ENCODE measurements at places on chromosomes 4 and X.
A peak's percentile ranks its signal among the peaks of the same experiment; 100 is the strongest.

DNA sequence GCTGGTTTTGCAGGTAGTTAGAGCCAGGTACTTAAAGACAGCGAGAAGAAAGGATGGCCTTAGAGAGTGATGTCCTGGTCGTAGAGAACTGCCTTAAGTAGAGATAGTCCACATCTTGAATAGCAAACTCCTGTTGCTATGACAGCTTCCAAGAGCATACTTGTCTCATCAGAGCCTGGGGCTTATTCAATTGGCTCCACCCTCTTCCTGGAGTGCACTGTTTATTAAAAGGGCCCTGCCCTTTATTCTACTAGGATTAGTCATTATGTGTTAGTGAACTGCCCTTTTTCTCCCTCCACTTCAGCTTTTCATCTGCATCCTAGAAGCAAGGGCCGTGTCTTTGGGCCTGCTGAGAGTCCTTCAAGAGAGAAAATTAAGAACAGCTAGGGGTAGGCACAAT, 94.5 kb upstream of the EOLA2 start:
- peak; percentile 1 for DNase-seq

- DNase-seq, result peak; percentile 92
Measured at GRCh38 chr4:168480931-168481611, 779 bp upstream of the DDX60L start.

DNA sequence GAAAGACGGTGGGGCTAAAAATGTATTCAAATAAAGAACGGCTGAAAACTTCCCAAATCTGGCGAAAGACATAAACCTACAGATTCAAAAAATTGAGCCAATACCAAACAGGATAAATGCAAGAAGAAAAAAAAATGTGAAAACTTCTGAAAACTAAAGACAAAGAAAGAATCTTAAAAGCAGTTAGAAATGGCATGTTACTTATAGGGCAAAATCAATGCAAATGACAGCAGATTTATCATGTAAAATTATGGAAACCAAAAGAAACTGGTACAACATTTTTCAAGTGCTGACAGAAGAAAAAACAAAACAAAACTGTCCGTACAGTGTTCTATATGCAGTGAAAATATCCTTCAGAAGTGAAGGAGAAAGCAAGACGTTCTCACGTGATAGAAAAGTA, 239.0 kb downstream of the PDGFC start:
- peak; percentile 26 for DNase-seq

DNA sequence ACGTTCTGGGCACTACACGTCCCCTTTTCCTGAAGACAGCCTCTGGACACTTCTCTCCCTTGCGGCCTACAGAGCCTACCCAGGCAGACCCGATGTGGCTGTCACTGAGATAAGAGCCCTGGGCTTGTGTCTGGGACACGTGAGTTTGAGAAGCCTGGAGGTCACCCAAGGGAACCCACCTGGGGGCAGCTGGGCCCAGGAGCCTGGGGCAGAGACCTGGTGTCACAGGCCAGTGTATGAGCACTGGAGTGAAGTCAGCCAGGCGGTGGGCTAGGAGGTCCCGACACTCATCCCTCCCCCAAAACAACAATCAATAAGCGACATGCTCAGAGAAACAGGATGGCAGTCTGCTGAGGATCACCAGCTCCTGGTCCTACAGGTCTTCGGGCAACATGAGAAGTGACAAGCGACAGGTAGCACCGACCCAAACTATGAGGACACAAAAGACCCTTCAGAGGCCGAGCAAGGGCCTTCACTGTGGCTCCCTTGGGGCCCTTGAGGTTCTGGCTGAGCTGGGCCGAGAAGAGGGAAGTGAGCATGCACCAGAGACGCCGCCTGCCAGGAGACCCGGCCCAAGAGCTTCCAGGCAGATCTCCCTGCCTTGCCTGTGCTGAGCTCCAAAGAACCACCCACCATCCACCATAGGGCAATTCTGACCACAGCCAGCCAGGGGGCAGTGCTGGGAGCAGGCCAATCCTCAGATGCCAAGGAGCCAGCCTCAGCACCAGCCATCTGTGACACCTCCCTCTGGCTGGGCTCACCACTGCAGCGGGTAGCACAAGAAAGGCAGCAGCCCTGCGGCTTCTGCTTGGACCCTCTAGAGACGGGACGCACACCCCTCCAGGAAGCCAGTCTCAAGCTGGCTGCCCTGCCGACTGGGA, 11.0 kb upstream of the DUSP9 start:
- peak; percentile 73 for DNase-seq

GRCh38 chr4:111216791-111217190, 593.9 kb upstream of the PITX2 start:
- no peak for DNase-seq

DNA sequence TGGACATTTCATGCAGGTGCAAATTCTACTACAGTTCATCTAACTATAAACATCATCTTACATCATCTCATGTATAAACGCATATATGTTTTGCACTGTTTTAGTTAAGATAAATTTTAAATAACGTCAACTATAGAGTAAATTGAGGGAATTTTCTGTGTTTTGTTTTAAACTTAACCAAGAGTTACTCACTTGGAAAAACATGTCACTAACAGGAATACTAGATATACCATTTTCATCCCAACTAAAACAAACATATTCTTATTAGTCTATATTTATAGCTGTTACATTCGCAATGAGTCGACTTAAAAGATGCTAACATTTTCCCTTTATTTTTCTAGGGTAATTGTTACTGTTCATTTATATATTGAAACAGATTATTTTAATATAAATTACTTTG, 159.6 kb downstream of the PDGFC start:
- no peak for DNase-seq

DNA sequence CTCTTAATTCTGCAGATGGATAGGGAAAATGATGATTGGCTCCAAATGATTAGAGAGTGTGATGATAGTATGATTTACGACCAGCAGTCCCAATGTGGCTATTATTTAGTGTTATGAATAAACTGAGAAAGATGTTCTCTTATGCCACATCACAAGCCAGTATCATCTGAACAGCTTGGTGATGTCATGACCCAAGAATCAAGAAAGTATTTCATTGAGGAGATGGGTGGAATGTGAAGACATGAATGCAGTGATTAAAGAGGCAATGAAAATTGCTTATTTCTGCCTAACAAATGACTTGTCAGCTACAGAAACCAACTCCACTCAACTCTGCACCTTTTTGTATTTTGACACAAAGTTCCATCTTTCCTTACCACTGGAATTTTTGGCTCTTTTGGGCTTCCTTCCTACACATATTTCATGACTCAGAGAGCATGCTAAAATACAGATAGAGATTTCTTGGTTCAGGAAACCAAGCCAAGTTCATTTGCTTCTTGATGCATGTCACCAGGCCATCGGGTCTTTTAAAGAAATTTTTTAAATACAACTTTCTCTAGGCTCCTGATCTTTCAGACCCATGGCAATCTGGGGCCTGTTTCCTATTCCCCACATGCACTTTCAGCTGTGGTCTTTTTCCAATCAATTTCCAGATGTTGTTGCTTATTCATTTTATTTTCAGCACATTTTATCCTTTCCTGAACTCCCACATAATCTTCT, 174.2 kb downstream of the HHIP start:
- no peak for DNase-seq

DNA sequence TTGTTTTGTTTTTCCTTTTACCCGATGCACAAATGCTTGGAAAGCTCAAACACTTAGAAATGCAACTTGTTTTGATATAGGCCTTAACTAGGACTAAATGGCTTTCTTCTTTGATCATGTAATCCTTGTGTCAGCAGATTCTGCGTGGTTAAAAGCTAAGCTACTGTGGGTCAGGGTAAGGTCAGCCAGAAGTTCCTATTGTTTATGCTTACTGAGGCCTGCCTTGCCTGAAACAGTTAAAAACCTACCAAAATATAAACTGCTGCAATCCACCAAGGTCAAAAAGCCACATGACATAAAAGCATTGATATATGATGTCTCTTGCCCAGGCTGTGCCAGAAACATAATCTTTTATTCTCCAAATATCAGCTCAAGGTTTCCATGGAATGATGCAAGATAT, 223.4 kb downstream of the FAM47B start:
- no peak for DNase-seq

GRCh38 chrX:40488296-40488695, 92.5 kb upstream of the ATP6AP2 start:
- DNase-seq, result no peak

GRCh38 chr4:8540586-8540985, 39.6 kb upstream of the GPR78 start:
- no peak for DNase-seq

GRCh38 chr4:100042711-100043110, 92.6 kb upstream of the H2AZ1 start:
- no peak for DNase-seq

- no peak for DNase-seq
Measured at GRCh38 chr4:52852711-52853110, 9.4 kb upstream of the RASL11B start.

GRCh38 chr4:3851881-3852280, 85.7 kb downstream of the ADRA2C start:
- no peak for DNase-seq

GRCh38 chr4:76634220-76634619, 199.2 kb downstream of the SHROOM3 start:
- no peak for DNase-seq

DNA sequence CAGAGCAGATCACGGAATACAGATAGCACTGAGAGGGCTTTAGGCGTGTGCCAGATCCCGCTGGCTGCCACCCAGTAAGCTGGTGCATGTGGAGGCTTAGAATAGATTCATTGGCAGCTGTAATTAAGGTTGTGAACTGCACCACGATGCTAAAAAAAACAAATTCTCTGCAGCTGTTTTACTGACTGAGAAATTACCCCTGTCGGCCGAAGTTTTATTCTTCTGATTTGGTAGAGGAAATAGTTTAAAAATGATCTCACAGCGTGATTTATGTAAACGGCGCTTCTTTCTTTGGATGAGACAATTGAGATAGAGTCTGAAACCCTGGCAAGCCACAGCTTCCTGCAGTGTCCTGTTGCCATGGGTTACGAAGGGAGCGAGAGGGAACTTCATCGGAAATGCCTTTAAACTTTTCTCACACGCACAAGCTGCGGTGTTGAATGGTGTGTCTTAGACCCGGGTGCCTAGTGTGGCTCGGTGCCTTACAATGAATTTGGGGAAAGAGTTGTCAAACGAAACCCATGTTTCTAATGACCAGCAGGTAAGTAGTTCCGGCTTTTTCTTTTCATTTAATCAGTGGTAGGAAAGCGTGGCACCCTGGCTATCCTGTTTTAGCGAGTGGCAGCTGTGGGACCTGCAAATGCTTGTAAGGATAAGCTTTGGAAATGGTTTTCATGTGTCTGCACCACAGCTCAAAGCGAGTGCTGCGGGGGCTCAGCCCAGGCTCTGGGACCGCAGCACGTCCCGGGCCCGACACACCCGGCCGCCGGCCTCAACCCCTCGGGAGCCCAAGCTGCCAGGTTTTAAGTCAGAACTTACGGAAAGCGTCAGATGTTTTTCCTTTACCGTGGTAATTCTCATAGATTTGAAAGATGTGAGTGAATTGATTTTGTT, 71.7 kb upstream of the HGFAC start:
- peak; percentile 79 for DNase-seq

- DNase-seq, result no peak
Measured at GRCh38 chrX:65034292-65034667, 58.0 kb upstream of the ZC4H2 start.
